Bronchial epithelial cell (primary cell): ENCODE measurements at places on chromosomes 12 and 14. TPM values are rescaled to one million over a fixed set of nuclear protein-coding genes. Genes with fewer than 3 reads are reported as not detected.
A peak's percentile ranks its signal among the peaks of the same experiment; 100 is the strongest.

GRCh38 chr14:29741909-29742401 lies 185.7 kb downstream of the PRKD1 start:
- DNase-seq: no peak

GRCh38 chr14:73861073-73861472 lies 9.4 kb downstream of the PTGR2 start:
- DNase-seq: no peak

- no peak for DNase-seq
Measured at GRCh38 chr12:966724-967123, 17.2 kb upstream of the RAD52 start.

DNA sequence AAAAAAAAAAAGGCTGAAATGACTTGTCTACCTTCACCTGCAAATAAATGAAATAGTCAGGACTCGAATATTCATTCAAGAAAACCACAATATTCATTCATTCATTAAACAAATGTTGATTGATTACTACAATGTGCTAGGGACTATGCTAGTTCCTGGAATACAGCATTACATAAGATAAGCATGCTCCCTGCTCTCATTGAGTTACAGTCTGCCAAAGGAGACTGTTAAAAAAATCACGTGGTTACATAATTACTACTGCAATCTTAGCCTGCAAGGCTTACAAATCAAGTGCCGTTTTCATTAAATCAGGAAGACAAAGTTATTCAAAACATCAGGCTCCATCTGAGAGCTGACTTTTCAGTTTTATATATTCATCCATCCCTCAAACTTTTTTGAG lies 70.4 kb upstream of the RIC8B start:
- DNase-seq: no peak

GRCh38 chr14:41130274-41130673 lies 476.4 kb upstream of the LRFN5 start:
- no peak for DNase-seq

DNA sequence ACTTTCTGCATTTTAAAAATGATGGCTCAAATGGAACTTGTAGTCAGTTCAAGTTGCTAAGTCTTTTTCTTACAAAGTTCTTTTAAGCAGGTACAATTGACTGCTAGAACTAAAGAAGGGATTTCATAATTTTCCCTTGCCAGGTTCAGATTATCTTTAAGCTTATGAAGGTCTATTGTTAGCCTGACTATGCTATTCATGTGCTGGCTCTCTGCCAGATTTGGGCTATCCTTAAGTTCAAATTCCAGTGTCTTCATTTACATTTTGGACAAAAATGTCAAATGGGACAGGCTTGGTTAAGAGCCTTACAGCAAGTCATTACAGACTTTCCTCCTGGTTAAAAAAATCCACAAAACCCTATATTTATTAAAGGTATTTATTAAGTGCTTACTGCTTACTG lies 42.3 kb downstream of the INSM2 start:
- peak; percentile 3 for DNase-seq

- peak; percentile 41 for DNase-seq
Measured at GRCh38 chr12:2960390-2960956, 1.3 kb downstream of the TEAD4 start.

DNA sequence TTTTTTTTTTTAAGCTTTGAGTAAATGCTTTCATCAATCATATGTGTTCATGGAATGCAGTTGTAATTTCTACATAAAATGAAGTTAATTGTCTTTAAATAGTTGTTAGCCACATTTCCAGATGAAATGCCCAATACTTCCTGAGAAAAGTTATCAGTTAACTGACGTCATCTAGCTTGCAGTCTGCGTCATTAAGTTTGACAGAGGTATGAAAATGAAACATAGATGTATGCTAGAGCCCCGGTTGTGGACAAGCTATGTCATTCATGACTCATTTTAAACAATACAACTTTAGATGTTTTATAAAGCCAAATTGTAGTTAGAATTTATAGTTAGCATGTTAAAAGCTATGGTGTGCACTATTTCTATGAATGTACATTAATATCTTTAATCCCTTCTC lies 90.7 kb downstream of the PLEKHA5 start:
- DNase-seq: peak; percentile 62

DNA sequence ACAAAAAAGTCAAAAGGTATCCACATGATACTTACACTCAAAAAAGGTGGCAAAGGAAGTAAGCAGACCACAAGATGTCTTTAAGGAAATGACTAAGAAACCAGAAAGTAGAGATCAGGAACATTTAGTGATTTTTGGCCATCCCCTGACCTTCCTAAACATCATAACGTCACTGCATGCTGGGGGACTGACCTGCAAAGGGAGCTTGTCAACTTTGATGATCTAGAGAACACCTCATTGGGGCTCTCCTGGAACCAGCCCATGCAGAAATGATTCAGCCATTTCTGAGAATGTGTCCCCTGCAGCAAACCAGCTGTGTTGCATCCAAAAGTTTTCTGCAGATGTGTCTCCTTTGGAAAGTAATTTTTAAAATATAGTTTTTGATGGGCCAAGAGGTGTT lies 152.2 kb upstream of the RASSF8 start:
- peak; percentile 33 for DNase-seq

GRCh38 chr12:66971816-66972215 lies 292.9 kb upstream of the GRIP1 start:
- no peak for DNase-seq

TTC7B gene
- 2.9 and 7.2 TPM in 2 replicates for total RNA-seq

FAIM2 gene
- total RNA-seq: 0.53 TPM in 1 of 2 replicates, not detected in the other

PPP1R1A gene
- not detected in 2 replicates for total RNA-seq

FICD gene
- total RNA-seq: 11.6 and 15.5 TPM in 2 replicates

ASCL1 gene
- total RNA-seq: not detected in 2 replicates

TMEM132C gene
- total RNA-seq: not detected in 2 replicates

GARIN6 gene
- total RNA-seq: not detected in 2 replicates

TPH2 gene
- not detected in 2 replicates for total RNA-seq

WNT1 gene
- total RNA-seq: not detected in 2 replicates

PSMC1 gene
- 102 and 145 TPM in 2 replicates for total RNA-seq
